ENCODE measurements at places on chromosomes 16 and 17.
A peak's percentile ranks its signal among the peaks of the same experiment; 100 is the strongest.

DNA sequence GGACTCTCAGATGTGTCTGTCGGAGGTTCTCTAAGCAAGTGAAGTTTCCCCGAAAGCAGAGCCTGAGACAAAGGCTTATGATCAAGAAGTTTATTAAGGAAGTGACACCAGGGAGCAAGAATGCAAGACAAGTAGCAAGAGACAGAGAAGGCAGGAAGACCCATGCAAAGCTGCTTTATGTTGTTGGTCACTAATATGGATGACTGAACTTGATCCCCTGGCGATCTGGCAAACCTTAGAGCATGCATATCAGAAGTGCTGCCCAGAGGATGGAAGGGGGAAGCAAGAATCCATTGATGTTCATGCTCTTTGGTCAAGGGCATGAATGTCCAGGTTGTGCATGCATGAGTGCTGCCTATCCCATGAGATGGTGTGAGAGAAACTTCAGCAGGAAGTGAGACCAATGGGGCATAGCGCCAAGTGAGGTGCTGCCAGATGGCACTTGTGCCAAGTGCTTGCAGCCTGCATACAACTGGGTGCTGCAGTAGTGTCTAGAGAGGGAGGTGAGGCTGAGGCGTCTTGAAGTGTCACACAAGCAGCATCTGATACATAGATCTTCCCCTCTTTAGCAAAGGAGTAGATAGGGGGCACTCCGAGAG lies 176.5 kb downstream of the SALL1 start:
- DNase-seq = no peak

DNA sequence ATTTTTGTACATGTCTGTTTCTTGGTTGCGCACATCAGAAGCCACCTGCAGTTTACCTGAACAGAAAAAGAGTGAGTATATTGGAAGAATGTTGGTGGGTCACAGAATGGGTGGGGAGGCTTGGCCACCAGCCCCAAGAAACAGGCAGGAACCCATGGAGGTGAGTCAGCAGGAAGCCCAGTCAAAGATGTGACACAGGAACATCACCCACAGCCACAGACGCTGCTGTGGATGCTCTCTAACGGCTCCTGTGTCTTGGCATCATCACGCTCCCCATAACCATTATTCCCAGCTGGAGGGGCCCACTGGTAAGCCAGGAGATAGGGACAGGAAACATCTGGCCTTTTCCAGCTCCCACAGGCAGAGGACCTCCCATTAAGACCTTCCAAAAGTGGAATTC lies 94.0 kb upstream of the WSB1 start:
- no peak for DNase-seq

- no peak for DNase-seq
Observed at GRCh38 chr17:20246692-20247091, 220.6 kb downstream of the LGALS9B start.

DNA sequence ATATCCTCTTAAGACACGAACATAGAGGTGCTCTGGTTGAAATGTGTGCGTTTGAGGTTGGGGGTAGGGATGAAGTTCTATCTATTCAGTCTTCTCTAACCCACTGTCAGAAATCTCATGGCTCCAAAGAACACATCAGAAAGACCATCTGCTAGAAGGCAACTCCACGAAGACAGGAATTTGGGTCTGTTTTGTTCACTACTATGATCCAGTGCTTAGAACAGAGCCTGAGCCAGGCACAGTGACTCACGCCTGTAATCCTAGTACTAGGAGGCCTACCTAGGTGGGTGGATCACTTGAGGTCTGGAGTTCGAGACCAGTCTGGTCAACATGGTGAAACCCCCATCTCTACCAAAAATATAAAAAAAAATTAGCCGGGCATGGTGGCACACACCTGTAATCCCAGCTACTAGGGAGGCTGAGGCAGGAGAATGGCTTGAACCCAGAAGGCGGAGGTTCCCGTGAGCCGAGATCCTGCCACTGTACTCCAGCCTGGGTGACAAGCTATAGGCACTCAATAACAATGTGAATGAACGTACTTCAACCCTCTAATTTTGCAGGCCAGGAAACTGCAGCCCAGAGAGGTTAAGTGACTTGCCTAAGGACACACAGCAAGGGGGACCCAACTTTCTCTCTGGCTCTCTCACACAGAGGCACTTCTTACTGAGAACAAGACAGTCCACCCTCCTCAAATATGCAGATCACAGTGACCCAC lies 2.3 kb downstream of the CASKIN2 start:
- no peak for DNase-seq

DNA sequence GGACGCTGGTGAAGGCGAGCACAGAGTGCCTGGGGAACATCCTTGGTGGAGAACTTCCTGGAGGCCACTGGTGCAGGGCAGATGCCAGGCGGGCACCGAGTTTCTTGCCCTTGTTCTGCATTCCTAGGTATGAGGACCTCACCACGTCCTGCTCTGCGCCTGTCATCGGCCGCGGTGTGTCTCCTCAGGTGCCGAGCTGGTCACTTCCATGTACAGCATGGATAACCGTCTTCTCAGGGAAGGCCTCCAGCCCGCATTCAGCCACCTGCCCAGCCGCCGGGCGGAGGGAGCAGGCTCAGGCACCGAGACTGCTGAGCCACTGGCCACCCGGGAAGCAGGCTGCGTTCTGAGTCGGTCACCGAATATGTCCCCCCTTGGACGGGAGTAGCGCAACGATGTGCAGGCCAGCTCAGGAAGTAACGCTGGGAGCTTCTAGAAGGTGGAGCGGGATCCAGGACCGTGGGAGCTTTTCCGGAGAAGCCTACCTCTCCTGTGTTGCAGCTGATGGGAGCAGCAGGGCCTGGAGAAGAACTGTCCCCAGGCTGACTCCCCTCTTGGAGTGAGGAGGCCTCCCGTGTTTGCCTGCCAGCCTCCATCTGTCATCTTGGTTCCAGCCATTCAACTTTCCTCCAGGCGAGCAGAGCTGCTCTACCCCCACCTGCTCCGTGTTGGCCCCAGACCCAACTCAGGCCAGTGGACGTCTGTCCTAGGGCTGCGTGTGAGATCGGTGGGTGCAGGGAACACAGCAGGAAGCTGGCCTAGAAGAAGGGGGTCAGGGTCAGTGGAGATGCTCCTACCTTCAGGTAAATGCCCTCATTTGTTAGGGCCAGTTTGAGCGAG lies 2.1 kb upstream of the BAIAP2 start:
- no peak for DNase-seq

GRCh38 chr17:27914382-27914781 lies 21.2 kb upstream of the LYRM9 start:
- no peak for DNase-seq

- DNase-seq = no peak
Observed at GRCh38 chr17:56819030-56819429, 14.7 kb downstream of the C17orf67 start.

- DNase-seq = no peak
Observed at GRCh38 chr17:48554412-48555257, 9.7 kb upstream of the HOXB2 start.

DNA sequence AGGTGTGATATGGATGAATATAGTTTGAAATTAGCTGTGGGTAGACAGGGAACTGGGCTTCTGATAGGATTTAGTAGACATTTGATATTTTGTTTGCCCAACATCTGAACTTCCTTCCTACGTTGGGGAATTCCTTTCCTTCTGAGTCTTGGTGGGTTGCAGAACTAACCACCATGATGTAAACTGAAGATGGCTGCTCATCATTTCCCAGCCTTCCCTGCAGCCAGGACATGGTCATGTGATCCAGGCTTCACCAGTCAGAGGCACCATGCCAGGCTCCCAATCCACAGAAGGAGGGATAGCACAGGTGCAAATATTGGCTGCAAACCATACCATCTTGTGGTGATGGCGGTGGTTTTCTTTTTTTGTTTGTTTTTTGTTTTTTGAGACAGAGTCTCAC lies 57.4 kb downstream of the EMP2 start:
- DNase-seq = no peak

GRCh38 chr16:87216841-87217275 lies 100.3 kb downstream of the C16orf95 start:
- no peak for DNase-seq

DNA sequence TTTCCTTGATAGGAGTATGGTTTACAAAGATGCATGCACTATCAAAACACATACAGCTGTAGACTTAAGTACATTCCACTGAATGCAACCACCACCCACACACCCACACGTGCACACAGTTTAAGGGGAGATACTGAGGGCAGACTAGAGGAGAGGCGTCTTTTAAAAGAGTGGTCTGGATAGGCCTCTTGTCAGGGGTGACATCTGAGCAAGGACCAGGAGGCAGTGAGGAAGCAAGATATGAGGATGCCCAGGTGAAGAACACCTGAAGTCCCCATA lies 12.6 kb downstream of the MPHOSPH6 start:
- no peak for DNase-seq

- DNase-seq = no peak
Observed at GRCh38 chr16:52460639-52461178, 86.2 kb downstream of the TOX3 start.

- DNase-seq = no peak
Observed at GRCh38 chr16:10110552-10110951, 71.7 kb downstream of the GRIN2A start.

GRCh38 chr17:46832945-46833839 lies 14.7 kb upstream of the WNT3 start:
- DNase-seq = no peak

GRCh38 chr16:83733301-83733700 lies 74.5 kb upstream of the HSBP1 start:
- no peak for DNase-seq

DNA sequence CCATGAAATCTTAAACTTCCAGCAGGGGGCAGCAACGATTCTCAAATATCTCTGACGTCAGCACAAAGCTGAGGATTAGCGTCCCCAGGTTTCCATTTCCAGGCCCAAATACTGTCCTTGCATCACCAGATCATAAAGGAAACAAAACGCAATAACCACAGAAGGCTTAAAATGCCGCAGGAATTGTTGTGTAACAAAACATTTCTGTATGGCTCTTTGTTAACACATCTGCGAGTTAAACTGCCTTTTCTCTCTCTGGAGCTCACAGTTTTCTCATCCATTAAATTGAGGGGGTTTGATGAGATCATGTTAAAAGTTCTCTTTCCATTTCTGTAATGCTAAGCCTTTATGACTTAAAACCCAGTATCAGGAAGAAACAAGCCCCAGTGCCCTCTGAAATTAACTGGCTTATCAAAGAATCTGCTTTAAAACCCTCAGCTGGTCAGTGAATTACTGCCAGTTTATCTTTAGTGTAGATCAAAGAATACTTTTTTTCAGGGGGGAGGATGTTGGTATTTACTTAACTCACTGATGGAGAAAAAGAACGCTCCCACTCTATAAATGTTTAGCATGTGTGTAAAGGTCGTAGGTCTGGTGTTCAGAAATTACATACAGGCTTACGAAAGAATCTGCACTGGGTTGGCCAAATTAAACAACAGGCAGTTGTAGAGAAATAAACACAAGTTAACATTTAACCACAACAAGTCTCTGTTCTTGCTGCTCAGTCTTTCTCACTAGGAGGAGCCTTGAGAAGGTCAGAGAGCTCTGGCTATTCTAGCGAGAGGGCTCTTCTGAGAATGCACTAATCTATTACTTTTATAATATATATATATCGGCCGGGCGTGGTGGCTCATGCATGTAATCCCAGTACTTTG lies 10.6 kb upstream of the TERF2 start:
- DNase-seq = peak; percentile 64

GRCh38 chr16:71882505-71883167 lies 1.3 kb downstream of the ZNF821 start:
- DNase-seq = peak; percentile 82

- DNase-seq = peak; percentile 73
Observed at GRCh38 chr16:23072084-23072599, 77.1 kb downstream of the USP31 start.

DNA sequence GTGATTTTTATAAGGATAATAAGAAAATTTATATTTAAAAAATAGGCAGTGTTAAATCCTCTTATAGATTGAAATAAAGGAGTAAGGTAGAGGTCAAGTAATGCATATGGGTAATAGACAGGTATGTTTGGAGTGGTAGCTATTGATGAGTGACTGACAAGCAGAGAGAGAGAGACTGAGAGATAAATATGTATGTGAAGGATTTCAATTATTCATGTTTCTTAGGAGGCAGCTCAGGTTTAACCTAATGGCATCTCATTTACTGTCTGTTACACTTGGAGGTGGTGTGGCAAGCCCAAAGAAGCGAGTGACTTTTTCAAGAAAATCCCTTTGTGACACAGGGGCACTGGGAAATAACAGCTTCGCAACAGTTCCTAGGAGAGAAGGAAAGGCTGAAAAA lies 120.2 kb downstream of the KIF2B start:
- no peak for DNase-seq

GRCh38 chr17:73612031-73612472 lies 32.2 kb downstream of the SDK2 start:
- DNase-seq = no peak

DNA sequence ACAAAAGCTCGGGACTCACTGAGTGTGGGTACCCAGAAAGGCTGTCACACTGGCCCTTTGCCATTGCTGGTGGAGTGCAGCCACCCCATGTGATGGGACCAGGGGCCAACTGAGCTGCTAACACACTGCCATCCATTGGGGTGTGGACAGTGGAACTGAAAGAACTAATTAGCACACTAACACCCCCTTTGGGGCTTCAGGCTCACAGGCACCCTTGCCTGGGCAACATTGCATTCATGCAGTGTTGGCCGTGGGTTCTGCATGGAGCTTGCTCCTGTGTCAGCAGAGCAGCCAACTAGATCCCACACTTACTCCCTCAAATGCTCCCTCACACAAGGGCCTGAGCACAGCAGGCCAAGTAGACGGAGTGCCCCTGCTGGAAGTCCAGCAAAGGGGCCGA lies 476.0 kb upstream of the ASIC2 start:
- no peak for DNase-seq

- DNase-seq = no peak
Observed at GRCh38 chr17:48064638-48065037, 16.5 kb downstream of the NFE2L1 start.

DNA sequence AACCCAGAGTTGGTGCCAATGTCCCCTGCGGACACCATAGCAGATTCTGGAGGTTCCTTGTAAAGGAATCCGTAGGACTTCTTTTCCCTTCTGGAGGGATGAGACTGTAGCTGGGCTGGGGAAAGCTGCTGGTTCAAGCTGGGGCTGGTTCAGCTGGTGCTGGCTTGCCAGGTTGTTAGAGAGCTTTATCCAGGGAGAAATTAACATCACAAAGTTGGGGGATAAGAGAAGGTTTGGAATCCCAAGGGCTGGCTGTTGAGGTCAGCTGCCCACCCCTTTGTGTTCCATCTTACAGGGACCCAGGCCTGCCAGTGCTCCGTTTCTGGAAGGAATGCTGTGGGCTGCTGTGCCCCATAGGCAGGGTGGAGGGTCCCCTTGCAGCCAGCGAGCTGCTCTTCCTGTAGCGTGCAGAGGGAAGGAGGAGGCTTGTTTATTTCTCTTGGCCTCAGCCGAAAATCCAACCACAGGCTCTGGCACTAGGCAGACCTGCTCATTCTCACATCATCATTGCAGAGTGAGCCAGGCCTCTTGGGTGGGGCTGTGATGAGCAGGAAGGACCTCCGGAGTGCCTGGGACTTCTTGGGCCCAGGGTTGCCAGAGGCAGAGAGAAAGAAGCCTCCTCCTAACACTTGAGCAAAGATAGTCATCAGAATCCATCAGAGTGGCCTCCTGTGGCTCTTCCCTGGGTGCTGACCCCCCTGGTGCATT lies 251.1 kb downstream of the SEC14L1 start:
- DNase-seq = no peak
